Esophagus mucosa (tissue), 1 donor: ENCODE measurements at places on chromosomes 3 and 15.

DNA sequence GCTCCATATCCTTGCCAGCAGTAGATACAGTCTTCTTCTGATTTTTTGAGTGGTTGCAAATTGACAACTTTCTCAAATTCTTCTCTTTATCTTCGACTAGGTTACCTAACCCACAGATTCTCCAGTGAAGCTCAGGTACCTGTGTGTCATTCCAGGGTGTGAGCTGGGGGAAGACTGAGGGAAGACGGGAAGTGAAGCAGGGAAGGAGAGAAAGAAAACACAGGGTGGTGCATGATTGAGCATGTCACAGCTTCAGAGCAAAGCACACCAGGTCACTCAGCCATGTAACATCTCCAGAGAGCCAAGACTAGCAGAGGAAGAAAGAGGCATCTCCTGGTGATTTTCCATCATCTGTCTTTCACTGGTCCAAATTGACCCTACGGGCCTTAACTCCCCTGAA, 67.2 kb downstream of the LSM3 start:
- ATAC-seq = no peak

- no peak for ATAC-seq
Observed at GRCh38 chr15:47184003-47184907, 533.0 kb upstream of the SEMA6D start.

- no peak for ATAC-seq
Observed at GRCh38 chr3:53216723-53217122, 39.1 kb downstream of the TKT start.

DNA sequence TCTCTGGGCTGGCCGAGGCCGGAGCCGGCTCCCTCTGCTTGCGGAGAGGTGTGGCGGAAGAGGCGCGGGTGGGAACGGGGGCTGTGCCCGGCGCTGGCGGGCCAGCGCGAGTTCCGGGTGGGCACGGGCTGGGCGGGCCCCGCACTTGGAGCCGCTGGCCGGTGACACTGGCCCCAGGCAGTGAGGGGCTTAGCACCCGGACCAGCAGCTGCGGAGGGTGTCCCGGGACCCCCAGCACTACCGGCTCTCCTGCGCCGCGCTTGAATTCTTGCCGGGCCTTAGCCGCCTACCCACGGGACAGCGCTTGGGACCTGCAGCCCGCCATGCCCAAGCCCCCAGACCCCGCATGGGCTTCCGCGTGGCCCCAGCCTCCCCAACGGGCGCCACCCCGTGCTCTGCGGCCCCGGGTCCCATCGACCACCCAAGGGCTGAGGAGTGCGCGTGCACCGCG, 736.3 kb upstream of the ARRDC4 start:
- ATAC-seq = no peak

DNA sequence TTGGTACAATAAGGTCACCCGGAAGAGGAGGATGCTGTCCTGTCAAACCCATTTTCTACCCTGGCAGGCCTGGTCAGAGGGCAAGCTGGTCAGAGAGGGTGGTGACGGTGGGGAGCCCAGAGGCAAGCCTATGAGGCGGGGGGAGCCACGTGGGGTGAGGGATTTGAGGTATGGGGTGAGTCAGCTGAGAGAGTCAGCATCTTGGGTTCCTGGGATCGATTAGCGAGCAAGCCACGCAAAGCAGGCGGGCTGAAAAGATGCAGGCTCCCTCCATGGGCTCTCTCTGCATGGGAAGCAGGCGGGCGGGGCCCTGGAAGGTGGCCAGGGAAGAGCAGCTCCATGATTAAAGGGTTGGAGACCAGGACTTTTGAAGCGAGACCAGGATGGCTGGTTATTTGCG, 48.1 kb downstream of the MAGEF1 start:
- ATAC-seq = no peak

DNA sequence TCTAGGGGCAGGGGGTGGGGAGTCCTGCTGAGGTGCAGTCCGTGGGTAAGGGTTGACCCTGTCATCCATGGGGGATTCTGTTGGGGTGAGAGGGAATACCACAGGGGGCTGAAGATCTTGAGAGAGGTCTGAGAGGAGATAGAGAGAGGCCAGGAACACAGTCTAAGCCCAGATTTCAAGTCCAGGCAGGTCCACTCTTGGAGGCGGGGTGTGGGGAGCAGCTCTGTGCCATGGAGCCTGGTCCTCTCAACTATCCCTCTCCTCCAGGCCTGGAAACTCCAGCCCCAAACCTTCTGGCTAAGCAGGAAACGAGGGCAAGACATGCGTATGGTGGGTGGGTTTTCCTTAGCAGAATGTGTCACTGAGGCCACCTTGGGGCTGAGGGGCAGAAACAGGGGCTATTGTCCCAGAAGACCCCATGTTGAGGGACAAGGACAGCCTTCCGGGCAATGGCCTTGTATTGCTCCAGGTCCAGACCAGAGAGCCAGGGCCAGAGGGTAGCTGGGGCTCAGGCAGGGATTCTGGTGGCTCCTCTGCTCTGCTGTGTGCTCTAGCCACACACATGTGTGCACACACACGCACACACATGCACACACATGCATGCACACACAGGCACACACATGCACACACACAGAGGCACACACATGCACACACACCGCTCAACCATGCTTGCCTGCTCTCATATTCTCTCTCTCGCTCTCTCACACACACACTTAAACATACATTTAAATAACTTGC, 48.6 kb upstream of the MAGEF1 start:
- peak; percentile 30 for ATAC-seq

DNA sequence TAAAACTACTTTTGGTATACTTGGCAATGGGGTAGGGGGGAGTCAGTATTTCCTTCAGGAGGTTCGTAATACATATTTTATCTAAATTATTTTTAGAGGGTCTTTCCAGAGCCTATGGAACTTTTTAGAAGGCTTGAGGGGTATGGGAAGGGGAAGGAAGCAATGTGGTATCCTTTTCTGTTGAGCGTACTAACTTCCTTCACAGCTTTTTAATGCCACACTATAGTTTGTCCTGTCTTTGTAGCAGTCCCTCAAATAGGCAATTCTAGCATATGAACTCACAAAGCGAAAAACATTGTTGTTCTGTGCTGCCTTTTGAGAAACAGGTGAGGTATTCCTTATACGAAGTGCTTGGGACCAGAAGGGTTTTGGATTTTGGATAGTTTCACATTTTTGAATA, 22.3 kb upstream of the P2RY13 start:
- ATAC-seq = no peak

- peak; percentile 3 for ATAC-seq
Observed at GRCh38 chr3:182644013-182644412, 149.3 kb upstream of the ATP11B start.

DNA sequence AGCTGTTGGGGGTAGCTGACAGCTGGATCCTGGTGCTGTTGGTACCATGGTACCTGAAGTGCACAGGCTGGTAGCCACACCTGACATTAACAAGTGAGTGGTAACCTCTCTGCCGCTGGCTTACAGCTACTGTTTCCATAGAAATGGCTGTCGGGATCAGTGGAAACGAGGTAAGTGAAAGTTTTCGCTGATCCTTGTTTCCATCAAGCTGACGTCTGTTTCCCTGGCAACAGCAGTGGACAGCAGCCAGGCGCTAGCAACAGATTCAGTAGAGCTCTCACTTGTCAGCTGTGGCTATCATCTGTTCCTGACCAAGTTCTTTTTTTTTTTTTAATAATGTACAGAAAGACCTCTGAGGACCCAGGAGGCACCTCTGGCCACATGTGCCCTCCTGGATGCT, 166.2 kb downstream of the CHDH start:
- ATAC-seq = no peak

GRCh38 chr15:83322061-83322460, 37.6 kb upstream of the BNC1 start:
- ATAC-seq = peak; percentile 46

DNA sequence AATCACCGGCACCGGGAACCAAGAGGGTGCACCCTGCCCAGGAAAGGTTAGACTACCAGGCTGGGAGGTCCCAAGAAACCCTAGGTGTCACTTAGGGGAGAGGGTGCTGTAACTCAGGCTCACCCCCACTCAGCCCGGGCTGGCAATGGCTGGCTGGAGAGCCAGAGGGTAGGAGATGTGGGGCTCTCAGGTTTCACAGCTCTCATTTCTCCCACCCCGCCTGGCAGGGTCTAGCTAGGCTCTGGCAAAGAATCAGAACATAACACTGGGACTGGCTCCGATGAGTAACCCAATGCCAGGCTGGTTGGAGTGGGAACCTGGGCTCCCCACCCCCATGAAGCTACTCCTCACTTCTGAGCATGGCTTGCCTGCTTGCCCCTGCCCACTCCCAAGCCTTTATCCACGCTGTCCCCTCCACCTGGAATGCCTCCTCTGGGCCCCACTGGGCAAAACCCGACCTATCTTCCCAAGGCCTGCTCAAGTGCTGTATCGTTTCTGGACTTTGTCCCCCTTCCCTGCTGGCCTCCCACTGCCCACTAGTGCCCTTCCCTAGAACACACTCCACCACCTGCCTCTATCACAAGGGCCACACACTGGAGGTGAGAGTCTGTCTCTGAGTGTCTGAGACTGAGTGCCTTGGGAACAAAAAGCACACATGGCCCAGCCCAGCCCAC, 2.0 kb downstream of the CIB2 start:
- ATAC-seq = no peak

DNA sequence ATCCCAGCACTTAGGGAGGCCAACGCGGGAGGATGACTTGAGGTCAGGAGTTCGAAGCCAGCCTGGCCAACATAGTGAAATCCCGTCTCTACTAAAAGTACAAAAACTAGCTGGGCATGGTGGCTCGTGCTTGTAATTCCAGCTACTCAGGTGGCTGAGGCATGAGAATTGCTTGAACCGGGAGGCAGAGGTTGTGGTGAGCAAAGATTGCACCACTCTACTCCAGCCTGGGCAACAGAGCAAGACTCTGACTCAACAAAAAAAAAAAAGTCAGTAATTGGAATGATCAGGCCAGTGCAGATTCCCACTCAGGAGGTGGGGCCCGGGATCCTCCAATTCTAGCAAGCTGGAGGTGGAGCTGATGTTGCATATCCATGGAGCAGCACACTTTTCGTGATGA, 5.6 kb downstream of the CFAP92 start:
- no peak for ATAC-seq

DNA sequence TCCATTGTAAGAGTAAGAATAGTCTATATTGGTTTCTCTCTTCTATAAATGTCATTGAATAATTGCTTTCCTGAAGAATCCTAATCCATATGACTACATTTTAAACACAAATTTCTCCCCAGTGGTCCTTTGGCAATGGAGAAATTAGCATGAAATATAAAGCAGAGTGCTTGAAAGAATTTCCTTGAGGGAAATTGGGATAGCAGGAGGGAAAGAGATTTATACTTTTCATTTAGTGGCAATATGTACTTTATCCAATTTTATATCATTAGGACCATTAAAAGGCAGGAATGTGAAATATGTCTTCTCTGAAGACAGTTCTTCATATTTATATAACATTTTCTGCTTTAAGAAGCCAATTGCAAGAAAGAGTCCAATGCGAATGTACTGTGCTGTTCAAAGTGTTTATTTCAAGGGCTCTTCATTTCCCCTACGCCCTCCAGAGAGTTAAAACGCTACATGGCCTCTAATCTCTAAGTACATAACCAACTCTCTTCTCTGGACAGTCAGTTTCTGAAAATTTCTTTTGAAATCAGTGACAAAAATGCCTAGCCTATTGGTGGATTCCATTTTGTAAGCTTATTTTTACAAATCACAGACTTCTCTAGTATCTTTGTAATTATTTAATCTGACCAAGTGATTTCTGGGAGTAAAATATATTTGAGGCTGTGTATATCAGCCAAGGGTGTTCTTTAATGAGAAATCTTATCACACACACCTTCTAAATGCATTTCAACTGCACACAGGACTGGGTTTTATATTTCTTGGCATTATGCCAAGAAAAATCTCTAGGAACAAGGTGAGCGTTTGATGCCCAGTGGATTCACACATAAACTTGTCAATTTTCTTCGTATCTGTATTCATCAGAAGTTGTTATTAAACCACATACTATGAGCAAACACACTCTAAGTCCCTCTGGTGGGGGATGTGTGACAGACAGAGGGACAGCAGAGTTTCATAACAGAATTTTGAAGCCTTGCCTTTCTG, 51.2 kb downstream of the KCNAB1 start:
- no peak for ATAC-seq

GRCh38 chr3:170910542-170910941, 2.1 kb upstream of the EIF5A2 start:
- no peak for ATAC-seq

DNA sequence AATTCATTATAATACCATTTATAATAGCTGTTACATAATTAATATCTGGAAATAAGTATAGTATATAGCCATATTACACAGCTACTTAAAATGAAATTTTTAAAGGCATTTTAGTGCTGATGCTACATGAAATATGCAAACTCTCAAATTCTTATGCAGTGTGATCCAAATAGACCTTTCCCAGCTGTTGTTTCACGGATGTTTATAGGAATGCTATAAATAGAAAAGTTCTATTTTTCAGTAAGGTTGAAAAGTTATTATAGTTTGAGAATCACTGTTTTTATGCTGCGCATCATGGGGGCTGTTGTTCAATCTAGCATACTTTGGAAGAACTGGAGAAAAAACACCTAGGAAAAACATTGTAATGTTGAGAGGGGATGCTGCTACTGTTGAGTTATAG, 147.7 kb upstream of the TRIM42 start:
- no peak for ATAC-seq

DNA sequence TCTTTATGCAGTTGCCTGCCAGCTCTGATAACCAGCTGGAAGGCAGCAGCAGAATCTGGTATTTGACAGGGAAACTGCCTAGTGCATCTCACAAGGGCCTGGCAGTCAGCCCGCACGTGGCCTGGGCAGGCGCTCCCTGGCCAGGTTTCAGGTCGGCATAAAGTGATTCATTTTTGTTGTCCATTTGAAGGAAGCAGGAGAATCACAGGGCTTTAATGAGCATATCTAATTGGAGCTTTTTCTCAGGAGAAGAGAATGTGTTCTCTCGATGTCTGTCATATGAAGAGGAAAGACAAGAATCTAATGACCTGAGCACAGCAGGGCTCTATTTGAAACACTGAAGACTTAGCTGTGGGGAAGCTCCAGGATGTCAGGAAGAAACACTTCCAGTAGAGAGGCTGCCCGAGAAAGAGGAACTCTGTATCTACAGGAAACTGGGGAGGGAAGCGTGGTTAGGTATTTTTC, 98.8 kb upstream of the MB21D2 start:
- ATAC-seq = peak; percentile 71

- ATAC-seq = peak; percentile 83
Observed at GRCh38 chr3:30964612-30965011, 70.2 kb upstream of the GADL1 start.

- no peak for ATAC-seq
Observed at GRCh38 chr3:73924048-73924447, 299.3 kb upstream of the PDZRN3 start.

GRCh38 chr3:126285369-126285768, 71.8 kb downstream of the KLF15 start:
- no peak for ATAC-seq

DNA sequence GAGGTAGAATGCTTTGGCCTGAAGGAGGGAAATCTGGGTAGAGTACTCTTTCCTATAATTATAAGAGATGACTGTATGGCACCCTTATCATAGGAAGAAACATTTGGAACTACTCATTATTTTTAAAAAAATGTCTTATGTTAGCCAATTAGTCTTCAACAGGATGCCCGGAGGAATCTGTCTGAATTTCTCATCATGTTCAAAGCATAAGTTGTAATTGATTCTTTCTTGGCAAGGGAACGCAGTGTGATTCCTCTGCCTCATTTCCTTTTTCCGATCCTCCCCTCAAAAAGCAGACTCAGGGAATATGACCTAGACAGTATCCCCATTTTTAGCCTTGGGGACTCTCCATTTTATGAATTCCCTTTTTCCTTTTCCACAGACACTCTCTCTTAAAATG, 165.1 kb downstream of the IL5RA start:
- ATAC-seq = no peak
